Activated CD4-positive, alpha-beta memory T cell treated with anti-CD3 and anti-CD28 coated beads for 36 hours (primary cell): ENCODE measurements at places on chromosomes 6 and 20. TPM values are rescaled to one million over a fixed set of nuclear protein-coding genes. Genes with fewer than 3 reads are reported as not detected.

BIRC7 gene
- total RNA-seq = not detected

DNA sequence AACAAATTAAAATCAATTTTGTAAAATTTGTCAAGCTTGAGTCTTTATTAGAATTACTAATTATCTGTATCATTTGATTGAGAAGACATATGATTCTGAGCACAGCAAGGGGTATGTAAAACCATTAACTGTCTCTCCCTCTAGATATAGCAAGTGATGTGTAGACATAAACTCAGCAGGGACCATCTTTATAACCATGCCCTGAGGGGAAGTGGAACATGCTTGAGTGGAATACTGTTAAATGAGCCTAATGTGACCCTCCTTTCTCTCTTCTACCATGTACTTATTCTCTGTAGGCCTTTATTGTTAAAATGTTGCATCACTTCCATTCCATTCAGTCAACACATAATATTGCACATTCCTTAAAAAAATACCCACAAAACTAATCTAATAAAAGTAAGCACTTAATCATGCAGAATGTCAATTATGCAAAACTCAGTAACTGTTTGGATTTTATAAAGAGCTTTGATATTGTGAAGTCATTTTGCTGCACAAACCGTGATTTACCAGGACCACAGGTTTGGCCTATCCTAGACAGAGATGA lies 896.6 kb upstream of the MANEA start:
- DNase-seq = no peak

HSPA1L gene
- total RNA-seq = 2.0 TPM

GRCh38 chr6:116159782-116160524 lies 34.0 kb upstream of the COL10A1 start:
- no peak for DNase-seq

DNA sequence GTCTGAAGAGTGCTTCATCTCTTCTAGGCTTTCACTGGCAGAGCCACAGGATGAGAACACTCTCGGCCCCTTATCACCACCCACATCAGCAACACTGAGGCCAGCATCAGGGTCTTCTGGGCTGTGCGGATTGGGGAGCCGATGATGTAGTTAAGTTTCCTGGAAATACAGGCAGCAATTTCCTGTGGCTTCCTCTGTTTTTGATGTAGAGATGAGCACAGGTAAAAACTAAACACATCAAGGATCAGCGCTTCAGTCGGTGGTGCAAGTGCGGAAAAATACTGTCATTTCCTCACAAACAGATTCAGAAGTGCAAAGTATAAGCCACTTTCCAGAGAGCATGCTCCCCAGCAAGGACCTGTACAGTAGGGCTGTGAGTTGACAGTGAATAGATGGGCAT lies 62.6 kb downstream of the BACH2 start:
- DNase-seq = peak; percentile 86
